Activated effector memory CD4-positive, alpha-beta T cell treated with Interleukin-2 at 50 U/mL for 16 hours (primary cell): ENCODE measurements at places on chromosomes 3 and 15.

DNA sequence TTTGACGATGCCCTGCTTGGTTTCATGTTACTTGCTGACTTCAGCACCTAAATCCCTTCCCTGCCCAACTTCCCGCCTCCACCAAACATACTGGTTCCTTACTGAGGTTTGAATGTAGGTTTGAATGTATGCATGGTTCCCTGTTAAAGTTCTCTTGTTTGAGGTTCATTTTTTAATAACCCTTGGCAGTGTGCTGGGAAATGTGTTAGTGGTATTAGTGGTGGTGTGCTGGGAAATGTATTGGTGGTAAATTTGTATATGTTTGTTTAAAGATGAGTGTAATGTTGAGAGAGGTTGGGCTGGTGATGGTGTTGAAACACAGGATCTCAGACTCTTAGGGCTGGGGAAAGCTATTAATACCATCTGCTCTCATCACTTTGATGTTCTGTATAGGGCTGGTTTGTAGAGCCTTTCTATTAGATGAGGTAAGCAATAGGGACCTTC is 392.7 kb downstream of the PTPRG start:
- no peak for DNase-seq

DNA sequence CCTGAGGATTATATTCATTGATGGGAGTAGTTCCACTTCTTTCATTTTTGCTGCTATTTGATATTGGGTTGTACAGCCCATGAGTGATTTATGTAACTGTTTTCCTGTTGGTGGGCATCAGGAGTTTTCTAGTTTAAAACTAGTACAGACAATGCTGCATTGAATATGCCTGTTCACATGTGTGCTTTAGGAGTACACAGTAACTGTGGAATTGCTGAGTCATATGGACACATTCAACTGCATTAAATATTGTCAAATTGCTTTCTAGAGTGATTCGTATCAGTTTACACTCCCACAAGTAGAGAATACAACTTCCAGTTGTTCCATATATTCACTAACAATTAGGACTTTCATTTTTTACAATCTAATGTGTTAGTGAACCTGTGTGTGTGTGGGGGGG is 59.8 kb upstream of the THSD4 start:
- DNase-seq = no peak

DNA sequence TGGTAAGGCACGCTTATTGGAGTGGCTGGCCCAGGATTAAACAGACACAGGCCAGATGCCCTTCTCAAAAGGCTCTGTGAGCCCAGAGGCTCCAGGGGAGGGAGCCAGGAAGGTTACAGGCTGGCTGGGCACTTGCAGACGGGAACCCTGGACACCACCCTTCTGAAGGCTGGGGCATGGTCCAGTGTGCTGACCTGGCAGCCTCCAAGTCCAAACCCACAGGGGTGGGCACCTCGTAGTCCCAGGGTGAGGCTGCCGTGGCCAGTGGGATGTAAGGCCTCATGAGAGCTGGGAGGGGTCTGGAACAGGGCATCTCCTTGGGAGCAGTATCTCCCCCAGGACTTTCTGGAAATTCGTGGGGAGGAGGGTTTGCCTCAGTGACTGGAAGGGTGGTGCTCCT is 19.6 kb downstream of the EFCC1 start:
- DNase-seq = no peak

- no peak for DNase-seq
These were observed 128.3 kb upstream of the CADM2 start for GRCh38 chr3:84830476-84830875.
